ENCODE measurements at places on chromosomes 7 and 10.

- no peak for DNase-seq
Measured at GRCh38 chr7:102248456-102249395, 37.9 kb upstream of the SH2B2 start.

- DNase-seq, result peak; percentile 12
Measured at GRCh38 chr10:930625-931325, 730 bp downstream of the LARP4B start.

GRCh38 chr7:47543714-47544113 lies 38.2 kb downstream of the TNS3 start:
- no peak for DNase-seq

- DNase-seq, result no peak
Measured at GRCh38 chr10:126181626-126182025, 206.7 kb downstream of the ADAM12 start.

GRCh38 chr7:145655666-145656065 lies 460.9 kb upstream of the CNTNAP2 start:
- no peak for DNase-seq

DNA sequence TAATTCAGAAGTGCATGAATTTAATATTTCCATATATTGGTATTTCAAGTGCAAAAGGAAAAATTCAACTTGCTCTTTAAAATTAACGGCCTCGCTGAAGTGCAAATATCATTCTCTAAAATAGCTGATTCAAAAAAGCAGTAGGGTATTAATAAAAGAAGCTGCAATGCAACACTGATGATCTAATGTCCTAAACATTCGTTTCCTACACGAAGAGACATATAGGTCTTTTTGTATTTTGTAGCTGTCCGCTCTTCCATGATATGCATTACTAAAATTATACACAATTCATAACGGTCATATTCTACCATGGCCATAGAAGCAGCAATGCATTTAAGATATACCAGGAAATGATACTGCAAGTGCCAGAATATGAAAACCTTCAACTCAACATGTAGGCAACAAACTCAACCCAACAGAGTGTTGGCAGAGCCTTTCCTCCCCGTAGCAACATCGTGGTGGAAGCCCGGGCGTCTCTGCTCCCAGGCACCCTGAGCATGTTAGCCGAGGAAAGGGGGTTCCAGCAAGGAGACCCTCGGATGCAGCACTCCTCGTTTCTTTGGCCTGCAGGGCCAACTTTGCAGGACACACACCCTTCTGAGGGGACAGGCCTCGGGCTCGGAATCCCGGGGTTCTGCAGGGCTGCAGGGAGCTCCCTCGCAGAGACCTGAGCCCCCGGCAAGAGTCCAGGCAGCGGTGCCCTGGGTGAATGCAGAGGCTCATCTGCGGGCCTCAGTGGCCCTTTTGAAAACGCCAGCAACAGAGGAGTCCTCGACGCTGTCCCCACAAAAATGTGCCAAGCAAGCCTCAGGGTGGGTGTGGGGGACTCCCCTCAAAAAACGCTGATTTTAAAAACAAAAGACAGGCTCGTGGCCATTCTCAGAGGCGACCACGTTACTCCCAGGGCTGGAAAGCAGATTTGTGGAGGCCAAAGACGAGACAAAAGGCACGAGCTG lies 1.6 kb downstream of the FAM171A1 start:
- DNase-seq, result no peak

GRCh38 chr7:149239345-149240143 lies at the start of gene ZNF212:
ZNF212 (plus strand) TSS chr7:149239651; CDS start chr7:149239779, 128 bp downstream.
- peak; percentile 85 for DNase-seq

DNA sequence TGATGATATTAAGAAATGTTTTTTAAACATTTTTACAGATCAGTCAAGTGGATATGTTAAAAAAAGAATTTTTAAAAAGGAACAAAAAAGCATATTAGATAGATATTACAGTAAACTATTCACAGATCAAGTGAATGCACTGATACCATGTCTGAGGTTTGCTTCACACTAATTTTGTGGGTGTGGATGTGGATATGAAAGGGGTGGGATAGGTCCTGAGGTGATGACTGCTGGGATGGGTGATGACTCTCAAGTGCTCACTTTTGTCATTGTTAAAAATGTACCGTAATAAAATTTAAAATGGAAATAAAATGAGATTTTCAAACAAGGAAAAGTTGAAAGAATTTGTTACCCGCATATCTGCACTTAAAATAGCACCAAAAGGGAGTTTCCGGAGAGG lies 54.1 kb downstream of the AGMO start:
- DNase-seq, result no peak

- no peak for DNase-seq
Measured at GRCh38 chr10:129849853-129850252, 114.2 kb downstream of the EBF3 start.

GRCh38 chr10:14670551-14671240 lies 104.0 kb downstream of the FAM107B start:
- DNase-seq, result no peak

DNA sequence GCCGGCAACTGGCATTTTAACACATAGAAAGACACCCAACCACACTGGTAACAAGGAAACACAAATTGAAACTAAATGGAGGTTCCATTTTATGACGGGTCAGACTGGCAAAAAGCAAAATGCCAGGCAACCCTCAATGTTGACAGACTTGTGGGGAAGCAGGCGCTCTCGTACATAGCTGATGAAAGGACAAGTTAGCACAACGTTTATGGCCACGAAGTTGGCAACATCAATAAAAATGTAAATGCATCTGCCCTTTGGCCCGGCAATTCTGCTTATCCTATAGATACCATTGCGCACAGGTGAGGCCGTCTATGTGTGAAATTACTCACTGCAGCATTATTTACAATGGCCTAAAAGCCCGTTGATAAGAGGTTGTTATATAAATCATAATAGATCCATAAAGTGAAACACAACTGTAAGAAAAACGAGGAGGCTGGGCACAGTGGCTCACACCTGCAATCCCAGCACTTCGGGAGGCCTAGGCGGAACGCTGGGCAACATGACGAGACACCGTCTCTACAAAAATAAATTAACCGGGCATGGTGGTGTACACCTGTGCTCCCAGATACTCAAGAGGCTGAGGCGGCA lies 39.8 kb downstream of the FOXL3 start:
- DNase-seq, result no peak

GRCh38 chr7:23277359-23277989 lies 21.7 kb upstream of the MALSU1 start:
- no peak for DNase-seq

DNA sequence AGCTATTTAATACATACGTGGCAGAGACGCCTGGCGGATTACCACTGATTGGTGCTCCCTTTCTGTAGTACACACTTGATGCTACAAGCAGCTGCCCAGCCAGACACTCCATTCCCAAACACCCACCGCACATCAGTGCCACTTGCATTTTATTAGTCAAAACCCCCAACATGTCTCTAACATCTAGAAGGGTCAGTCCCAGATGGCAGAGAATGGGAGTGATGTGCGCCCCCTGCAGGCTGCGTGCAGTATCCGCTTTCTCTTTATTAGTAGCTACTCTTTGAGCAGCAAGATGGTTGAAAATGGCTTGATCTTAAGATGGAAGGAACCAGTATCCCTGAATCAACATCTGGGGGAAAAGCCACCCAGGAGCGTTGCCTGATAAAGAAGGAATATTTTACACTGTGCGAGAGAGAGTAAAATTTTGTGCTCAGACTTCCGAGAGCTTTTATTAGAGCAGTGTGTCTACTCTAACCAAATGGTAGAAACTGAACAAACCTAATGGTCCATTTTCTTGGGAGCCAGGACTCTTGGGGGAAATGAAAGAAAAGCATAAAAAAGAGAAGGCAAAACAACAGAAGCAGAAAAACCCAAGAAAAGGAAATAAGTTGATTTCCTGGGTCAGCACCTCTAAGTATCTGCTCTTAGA lies 78.3 kb downstream of the ST8SIA6 start:
- no peak for DNase-seq

DNA sequence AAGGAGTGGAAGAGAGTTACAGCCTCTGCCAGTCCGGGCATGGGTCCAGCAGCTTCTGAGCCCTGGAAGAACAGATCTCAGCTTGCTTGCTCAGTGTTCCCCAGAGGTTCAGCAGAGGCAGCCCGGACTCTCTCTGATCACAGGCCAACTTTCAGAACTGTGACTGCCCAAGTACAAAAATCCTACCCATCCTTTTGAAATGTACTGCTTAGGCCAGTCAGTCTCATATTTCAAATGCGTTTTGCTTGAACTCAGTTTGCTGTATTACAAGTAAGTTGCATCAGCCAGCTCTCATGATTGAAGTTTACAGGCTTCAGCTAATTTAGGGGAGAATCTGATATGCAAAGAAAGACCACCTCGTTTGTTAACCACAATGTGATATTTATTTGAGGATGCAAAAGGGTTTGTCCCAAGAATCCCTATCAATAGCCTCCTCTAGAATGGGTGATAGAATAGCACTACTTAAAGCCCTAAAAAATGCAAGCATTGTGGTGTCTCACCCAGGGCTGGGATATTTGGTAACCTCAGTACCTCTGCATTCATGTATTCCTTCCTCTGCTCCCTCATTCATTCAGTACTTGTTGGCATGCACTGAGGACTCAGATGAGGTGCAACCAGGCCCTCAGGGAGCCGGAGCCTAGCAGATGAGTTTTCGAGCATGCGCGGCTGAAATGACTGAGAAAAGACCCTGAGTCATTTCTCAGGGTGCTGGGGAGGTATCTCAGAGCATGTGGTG lies 7.0 kb downstream of the AIMP2 start:
- no peak for DNase-seq

DNA sequence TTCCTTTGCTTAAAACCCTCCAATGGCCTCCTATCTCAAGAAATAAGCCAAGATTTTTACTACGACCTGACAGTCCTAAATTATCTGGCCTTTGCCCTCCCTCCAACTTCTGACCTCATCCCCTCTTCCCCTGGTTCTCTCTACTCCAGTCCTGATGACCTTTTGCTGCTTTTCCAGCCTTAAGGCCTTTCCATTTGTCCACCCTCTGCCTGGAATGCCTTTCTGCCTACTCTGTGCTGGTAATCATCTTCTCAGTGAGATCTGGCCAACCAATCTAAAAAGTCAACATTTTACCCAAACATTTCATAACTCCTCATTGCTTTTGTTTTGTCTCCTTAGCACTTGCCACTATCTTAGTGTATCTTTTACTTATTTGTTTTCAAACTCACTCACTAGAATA lies 75.7 kb downstream of the VPS41 start:
- DNase-seq, result no peak

- DNase-seq, result no peak
Measured at GRCh38 chr10:47049906-47050305, 138.7 kb downstream of the PTPN20 start.

DNA sequence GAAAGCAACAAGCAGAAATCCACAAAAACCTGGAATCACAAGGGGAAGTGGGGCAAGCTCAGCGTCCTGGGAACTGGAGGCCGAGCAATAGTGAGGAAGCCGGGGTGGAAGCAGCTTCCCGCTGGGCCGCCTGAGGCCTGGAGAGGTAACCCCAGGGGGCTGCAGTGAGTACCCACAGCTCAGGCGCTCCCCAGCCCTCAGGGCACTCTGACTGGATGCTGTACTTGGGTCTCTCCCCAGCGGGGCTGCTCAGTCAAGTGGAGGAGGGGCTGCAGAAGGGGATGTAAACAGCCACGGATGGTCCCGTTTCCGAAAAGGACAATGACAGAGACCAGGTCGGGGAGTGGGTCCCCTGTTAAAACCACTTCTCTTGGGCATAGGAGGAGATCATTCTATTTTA lies 50.3 kb downstream of the SLIT1 start:
- DNase-seq, result no peak

- DNase-seq, result no peak
Measured at GRCh38 chr10:71236286-71236685, 23.9 kb downstream of the UNC5B start.

DNA sequence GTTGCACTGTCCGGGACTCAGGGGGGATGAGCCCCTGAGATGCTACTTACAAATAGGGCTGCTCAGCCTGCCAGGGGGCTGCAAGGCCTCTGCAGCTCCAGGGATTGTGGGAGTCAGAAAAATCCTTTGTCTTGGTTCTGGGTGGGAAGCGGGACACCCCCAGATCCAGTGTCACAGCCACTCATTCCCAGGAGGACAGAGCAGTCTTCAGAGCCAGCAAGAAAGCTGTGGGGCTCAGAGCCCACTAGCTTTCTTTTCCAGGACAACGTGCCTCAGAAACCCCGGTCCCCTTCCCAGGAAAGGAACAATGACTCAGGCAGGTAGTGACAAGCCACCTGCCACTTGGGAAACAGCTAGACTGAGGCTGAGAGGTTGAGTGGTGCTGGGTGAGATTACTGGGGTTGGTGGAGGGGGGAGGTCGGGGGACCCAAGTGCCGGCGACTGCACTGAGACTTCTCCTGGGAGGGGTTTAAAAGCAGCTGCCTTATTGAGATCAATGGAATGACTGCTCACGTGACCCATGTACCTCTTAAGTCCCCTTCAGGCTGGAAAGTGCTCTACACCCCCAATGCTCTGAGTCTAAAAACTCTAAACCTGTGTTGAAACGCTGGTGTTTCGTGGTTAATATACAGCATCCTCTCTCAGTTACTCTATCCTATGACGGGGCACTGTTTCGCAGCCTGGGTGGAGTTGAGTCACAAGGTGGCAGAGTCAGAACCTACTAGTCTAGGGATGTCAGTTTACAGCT lies 123.6 kb downstream of the UBE2H start:
- no peak for DNase-seq

GRCh38 chr10:103899312-103899711 lies 18.7 kb downstream of the STN1 start:
- DNase-seq, result no peak

GRCh38 chr7:154928136-154929005 lies 74.6 kb downstream of the PAXIP1 start:
- peak; percentile 9 for DNase-seq

DNA sequence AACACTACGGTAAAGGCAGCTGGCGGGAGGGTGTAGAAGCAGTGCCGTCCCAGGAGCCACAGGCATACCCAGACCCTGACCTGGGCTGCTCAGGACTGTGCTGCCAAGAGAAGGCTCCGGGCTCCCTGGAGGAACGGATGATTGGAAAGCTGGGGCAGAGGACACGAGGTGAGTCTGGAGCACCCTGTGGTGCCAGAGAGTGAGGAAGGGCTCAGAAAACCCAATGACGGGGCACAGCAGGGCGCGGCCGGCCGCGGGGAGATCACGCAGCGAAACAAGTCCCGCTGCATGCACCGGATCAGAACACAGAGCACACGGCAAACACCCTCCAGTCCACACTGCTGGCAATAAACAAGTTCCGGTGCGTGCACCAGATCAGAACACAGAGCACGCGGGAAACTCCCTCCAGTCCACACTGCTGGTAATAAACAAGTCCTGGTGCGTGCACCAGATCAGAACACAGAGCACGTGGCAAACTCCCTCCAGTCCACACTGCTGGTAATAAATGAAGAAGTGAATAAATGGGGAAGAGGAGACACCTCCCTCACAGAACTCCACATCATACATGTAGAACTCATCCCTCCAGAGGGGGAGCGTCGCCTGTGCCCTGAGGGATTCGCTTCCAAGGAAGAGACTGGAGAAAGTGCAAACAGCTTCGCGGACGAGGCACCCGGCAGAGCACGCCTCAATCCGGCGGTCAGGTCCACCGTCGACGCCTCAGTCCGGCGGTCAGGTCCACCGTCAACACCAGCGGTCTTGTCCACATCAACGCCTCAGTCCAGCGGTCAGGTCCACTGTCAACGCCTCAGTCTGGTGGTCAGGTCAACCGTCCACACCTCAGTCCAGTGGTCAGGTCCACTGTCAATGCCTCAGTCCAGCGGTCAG lies 265.0 kb downstream of the MAD1L1 start:
- no peak for DNase-seq

Data from activated CD4-positive, alpha-beta T cell treated with anti-CD3 and anti-CD28 coated beads, Interleukin-2, amount 50 U/mL, for 4 hours (primary cell).